Activated CD4-positive, alpha-beta memory T cell treated with anti-CD3 and anti-CD28 coated beads for 36 hours (primary cell): ENCODE measurements at places on chromosomes 2 and 18.
A peak's percentile ranks its signal among the peaks of the same experiment; 100 is the strongest.

DNA sequence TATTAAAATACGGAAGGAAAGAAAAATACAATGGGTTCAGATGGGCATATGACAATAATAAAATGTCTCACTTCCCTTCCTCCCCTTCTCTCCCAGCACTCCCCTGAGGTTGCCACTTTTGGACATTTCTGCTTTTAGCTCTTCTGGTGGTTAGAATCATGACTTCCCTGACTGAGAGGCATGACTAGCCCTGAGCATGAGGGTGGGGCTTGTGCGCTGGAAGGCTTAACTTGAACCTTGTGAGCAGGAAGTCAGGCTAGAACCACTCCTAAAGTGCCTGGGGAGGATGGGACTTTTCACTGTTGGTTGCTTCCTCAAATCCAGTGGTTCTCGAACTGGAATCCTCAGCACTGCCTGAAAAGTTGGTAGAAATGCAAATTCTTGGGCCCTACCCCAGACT lies 19.7 kb upstream of the ARHGAP25 start:
- DNase-seq, result peak; percentile 80

DNA sequence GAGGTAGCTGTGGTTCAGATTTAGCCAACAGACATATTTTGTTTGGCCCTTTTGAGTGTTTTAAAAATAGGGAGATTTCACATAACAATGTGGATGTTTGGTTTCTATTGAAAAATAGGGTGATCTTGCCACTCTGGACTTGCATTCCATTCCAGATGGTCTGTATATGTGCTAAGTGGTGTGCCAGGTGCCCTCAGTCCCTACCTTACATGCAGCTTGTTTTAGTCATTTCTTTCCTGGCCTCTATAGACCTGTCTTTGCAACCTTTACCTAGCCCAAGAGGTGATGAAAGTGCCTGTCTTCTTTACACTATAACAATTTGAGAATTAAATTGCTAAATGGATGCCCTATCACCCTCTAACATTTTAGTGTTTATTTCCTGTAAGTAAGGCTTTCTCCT lies 11.1 kb downstream of the EML4 start:
- no peak for DNase-seq

- no peak for DNase-seq
Observed at GRCh38 chr2:173407176-173407575, 52.5 kb downstream of the CDCA7 start.

- DNase-seq, result no peak
Observed at GRCh38 chr2:108145557-108146326, 94.0 kb upstream of the SULT1C3 start.

GRCh38 chr2:96832754-96833507 lies 10.9 kb downstream of the ANKRD23 start:
- DNase-seq, result no peak

GRCh38 chr2:127146071-127146725 lies 39.2 kb upstream of the BIN1 start:
- no peak for DNase-seq

- no peak for DNase-seq
Observed at GRCh38 chr2:239223310-239224198, 177.3 kb downstream of the HDAC4 start.

DNA sequence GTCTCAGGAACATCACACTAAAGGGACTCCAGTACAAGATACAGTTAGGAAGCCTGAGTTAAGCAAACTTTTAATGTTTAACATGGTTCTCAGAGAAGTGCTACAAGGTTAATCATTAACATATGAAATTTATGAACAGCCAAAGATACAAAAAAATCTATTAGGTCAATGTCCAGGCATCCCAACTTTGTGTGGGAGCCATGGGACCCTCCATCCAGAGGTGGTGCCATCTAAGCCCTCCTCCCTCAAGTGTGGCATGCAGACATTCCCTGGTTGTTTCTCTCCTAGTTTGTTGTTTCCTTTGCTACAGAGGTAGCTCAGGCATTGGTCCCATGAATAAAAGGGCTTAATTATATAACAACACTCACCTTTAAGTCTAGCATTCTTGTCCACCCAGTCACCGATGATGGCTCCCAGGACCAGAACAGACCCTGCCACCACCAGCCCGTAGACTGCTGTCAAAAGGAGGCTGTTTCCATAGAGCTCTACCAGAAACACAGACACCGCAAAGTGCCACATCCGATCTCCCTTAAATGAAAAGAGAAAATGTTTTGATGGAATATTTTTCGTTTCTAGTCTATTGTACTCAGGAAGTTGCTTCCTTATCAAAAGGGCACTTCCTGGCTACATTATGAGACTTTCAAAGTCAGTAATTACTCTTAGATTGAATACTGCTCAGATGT lies 5.7 kb downstream of the SLC40A1 start:
- DNase-seq, result peak; percentile 30

- DNase-seq, result no peak
Observed at GRCh38 chr2:192148620-192149321, 46.0 kb downstream of the TMEFF2 start.

DNA sequence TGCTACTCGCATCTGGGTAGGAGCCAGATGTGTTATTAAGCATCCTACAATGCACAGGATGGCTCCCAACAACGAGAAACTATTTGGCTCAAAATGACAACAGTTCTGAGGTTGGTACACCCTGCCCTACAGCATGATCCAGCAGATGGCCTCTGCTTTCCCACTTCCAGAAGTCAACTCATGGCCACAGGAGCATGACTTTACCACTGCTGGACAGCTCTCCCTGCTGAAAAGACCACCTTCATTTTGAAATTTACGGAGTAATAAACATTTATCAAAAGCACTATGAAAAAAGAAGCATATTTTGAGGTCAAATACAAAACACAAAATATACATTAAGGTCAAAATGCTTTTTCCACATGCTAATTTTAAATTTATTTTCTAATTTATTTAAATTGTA lies 13.7 kb downstream of the NXPH2 start:
- no peak for DNase-seq

DNA sequence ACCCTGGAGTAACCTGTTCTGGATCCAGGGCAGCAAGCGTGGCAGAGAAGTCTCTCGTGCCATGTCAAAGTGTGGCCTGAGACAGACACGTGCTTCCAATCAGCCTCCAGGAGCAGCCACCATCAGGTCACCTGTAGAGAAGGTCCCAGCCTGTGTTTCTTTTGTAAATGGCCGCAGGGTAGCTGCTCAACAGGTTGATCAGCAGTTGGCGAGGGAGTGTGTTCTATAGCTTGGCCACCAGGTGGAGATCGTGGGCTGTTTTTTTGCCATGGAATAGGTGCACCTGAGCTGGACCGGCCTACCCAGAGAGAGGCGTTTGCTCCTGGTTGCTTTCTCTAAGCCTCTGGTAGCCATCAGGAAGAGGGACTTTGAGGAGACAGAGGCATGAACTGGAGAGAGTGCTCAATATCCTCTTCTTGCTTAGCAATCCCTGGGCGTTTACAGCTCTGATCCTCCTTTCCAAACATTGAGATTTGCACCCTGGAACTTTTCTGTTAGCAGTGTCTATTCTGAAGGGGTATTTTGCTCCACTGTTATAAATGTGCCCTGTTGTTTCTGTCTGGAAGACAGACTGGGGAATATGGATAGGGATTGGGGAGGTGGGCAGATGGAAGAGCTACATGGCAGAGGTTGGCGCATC lies 34.2 kb upstream of the EN1 start:
- peak; percentile 67 for DNase-seq

- DNase-seq, result no peak
Observed at GRCh38 chr2:24856791-24857211, 63.2 kb downstream of the ADCY3 start.

GRCh38 chr18:50661013-50661412 lies 101.1 kb downstream of the MAPK4 start:
- DNase-seq, result no peak

DNA sequence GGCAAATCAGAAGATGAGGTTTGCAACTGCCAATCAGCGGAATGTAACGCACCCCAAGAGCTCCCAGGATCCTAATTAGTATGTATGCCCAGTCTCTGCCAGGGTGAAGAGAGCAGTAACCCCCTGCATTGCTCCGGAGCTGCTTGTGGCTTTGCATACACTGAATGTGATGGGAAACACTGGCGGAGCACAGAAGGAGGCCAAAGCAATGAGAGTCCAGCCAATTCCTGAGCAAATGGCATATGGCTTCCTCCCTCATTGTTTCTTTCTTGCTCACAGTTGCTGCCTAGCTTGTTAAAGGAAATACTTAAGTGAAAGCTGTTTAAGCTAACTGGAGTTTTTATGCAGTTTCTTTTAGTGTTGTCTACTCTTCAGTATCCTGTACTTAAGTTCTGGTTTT lies 343.5 kb upstream of the NT5C1B start:
- no peak for DNase-seq

GRCh38 chr2:240868286-240869108 lies at the start of gene AGXT:
Gene AGXT, plus strand, starts transcription at chr2:240868824. Its CDS starts 42 bp downstream, at chr2:240868866.
- no peak for DNase-seq

GRCh38 chr18:8791171-8791651 lies 85.9 kb downstream of the MTCL1 start:
- DNase-seq, result no peak

DNA sequence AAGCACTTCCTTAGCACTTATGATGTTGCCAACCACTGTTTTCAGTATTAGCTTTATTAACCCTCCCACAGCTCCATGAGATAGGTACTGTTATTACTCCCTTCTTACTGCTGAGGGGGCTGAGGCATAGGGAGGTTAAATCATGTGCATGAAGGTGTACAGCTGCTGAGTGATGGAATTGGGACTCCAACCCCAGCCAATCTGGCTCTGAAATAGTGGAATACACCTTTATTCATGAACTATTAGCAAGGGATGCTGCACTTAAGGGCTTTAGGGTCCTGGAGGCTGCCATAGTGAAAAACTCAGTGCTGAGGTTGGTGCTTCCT lies 19.2 kb downstream of the SMARCAL1 start:
- no peak for DNase-seq

- DNase-seq, result no peak
Observed at GRCh38 chr2:34836361-34836760, 1237.3 kb upstream of the FAM98A start.

- DNase-seq, result no peak
Observed at GRCh38 chr2:143690235-143690634, 561.0 kb downstream of the ARHGAP15 start.

DNA sequence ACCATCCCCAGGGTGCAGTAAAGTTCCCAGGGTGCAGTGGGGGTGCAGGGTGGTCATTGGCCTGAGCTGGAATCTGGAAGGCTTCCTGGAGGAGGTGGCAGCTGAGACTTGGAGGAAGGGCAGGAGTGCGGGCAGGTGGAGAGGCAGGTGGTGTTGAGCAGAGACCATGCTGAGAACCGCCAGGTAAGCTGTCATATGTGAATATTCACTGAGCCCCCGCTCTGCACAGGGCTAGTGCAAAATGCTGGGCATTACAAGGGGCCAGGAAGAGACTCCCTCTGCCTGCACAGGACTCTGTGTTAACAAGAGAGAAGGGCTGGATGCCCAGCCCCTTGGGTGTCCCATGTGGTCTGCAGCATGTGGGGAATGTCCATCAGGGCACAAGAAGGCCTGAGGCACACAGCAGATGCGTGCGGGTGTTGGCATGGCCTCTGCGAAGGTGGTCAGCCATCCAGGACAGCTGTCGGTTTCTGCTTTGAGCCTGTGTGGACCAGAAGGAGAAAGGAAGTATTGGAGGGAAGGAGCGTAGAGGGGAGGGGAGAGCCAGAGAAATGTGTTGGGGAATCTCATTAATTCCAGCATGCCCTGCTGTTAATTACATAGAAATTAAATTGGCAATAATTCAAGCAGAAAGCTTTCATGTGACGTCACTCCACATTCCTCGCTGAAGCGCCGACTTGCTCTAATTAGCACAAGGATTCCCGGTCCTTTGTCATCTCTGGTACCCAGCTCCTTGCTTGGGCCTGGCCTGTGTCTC lies 62.8 kb upstream of the OTOS start:
- DNase-seq, result no peak

- DNase-seq, result no peak
Observed at GRCh38 chr2:229179628-229180027, 91.5 kb downstream of the PID1 start.

GRCh38 chr2:229530434-229530833 lies 183.9 kb downstream of the DNER start:
- no peak for DNase-seq

GRCh38 chr2:76268484-76268883 lies 557.8 kb upstream of the GCFC2 start:
- DNase-seq, result no peak

GRCh38 chr18:73594749-73595148 lies 552.9 kb downstream of the FBXO15 start:
- no peak for DNase-seq

GRCh38 chr2:122191331-122191730 lies 435.9 kb downstream of the TSN start:
- no peak for DNase-seq

- no peak for DNase-seq
Observed at GRCh38 chr18:57819119-57819518, 16.0 kb upstream of the ATP8B1 start.

- no peak for DNase-seq
Observed at GRCh38 chr18:29153091-29153490, 976.2 kb upstream of the CDH2 start.

DNA sequence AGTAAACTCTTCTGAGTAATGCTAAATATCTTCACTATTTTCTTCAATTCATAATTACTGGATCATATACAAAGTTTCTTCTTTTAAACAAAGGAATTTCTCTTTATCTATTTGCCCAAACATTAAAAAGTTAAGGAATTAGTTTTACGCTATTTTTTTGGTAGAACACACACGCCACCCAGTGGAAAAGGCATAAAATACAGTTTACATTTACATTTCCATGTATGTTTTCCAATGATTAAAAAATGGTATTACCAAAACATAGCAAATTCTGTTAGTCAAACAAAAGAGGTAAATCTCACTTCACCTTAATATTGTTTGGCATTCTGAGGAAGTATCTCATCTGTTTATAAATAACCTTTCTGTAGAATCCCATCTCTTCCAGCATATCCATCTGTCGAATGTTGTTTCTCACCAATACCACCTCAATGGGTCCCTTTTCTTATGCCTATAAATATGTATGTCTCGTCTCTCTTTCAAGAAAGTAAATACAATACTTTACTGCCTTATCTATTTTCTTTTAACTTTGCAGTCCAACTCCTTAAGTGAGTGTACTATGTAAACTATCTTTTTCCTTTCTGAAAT lies 7.2 kb downstream of the BOLL start:
- DNase-seq, result no peak

DNA sequence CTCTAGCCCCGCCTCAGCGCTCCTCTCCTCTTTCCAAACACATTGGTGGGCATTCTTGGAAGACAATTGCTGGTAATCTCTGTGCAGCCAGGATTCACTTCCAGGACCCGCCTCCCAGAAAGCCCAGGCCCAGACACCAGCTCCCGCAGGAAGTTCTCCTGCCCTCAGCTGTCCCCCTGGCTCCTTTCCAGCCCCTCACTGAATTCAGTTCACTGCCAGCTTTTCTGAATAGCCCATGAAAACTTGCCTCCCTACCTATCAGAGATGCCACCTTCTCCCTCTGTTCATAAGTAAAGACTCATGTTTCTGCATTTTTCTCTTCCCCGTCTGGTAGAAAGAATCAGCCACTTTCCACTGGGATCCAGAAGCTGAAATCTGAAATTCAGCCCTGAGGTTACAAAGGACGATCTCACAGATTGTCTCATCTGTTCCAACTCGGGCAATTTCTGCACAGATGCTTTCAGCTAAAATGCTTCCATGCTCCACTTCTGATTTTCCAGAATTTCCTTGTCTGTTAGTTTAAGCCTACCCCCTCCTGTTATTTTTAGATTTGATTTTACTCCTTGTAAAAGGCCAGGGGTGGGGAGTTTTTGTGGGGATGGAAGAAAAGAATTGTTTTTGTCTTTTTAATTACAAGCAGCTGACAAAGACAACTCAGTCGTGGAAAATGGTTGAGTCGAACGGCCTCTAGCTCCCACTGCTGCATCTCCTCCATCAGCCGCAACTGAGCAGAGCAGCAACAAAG lies 98.1 kb downstream of the SP3 start:
- no peak for DNase-seq

GRCh38 chr18:12750076-12750714 lies 47.4 kb downstream of the PSMG2 start:
- DNase-seq, result peak; percentile 44

GRCh38 chr2:160423126-160423525 lies 70.5 kb downstream of the RBMS1 start:
- no peak for DNase-seq
